ENCODE measurements at places on chromosomes 3 and 15.

GRCh38 chr3:121998030-121998580, 23.9 kb downstream of the ILDR1 start:
- no peak for DNase-seq

DNA sequence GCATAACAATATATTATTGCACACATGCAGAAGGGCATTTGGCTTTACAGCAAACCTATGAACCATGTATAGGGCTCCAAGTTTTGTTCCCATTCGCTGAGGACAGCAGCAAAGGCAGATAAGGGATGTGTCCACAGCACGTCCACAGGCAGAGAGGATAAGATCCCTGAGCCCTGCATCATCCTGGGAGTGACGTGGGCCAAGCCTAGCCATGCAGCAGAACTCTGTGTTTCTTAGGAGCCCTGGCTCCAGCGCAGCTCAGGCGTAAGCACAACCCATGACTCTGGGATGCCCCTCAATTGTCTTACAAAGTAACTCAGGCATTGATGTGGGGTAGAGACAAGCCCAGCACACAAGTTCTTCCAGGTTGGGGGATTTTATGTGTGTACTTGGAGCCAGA, 194.3 kb upstream of the CTDSPL start:
- DNase-seq: no peak

DNA sequence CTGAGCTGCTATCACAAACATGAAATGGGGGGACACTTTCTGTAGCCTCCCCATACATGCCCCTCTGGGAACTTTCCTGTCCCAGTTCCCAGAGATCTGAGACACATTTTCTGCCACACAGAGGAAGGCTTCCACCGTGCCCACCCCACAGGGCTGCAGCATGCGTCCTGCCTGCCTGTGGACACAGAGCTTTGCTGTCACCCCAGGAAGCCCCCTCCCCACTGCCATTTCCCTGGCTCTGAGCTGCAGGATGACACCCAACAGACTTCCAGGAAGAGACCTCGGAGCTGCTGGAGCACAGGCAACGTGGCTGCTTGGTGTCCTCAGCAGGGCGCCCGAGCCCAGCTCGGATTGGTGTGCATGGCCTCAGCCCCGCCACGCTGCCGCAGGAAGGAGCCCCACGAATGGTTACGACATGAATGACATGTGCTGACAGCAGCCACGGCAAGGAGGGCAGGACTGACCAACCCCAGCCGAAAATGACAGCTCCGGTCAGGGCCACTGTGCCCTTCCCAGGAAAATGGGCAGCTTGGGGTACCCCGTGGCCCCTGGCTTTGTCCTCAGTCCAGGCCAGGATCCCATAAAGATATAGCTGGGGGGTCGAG, 81.3 kb downstream of the VGLL4 start:
- DNase-seq: no peak

- no peak for DNase-seq
These were observed 41.1 kb upstream of the MYZAP start for GRCh38 chr15:57550640-57551039.

DNA sequence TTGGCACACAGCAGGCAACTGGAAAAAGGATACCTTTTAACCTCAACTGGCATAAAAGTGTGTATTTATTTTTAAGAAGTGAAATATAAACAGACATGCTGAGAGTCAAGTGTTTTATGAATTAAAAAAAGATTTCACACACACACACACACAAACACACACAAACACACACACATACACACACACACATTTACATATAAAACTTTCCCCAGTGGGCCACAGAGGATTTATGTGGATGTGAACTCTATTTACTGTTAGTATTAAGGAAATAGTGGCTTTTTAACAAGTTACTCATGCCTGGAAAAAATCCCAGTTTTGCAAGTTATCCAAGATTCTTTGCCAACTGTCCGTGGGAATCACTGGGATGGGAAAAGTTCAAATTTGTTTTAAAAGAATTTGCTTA, 725.9 kb upstream of the NR2F2 start:
- DNase-seq: no peak

DNA sequence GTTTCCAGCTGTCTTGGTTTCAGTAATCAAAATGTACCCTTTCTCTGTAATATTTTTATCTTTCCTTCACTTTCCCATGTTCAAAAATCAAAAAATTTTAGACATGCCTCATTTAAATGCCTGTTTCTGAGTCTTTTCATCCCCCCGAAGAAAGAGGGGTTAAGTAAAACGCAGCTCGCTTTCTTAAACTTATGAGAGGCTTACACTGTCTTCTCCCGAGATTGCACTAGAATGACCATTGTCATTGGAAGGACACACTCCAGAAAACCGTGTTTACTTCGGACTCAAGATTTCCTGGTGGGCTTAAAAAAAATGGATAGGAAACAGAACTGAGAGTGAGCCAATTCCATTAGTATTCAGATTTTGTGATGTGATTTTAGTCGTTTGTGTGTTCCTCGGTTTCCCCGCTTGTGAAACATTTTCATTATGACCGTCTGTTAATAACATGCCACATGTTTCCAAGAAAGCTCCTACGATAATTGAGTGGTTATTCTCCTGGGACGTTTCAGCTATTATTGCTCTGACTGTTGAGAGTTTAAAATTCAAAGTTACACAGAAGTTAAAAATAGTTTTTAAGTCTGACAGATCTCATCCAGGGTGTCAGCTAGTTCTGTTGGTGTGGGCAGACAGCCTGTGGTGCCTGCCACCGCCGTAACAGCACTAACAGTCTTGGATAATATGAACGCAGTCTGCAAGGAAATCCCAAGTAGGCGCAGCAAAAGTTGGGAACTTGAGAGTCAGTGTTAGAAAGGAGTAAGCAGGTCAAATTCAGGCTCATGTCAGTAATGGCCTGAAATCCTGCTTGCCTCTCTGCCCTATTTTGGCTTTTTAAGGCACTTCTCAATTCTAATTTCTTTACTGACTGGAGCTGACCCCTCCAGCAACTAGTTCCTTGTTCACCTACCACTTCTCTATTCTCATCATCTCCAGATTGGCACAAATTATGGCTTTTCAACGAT, 1.5 kb downstream of the CRYBG3 start:
- DNase-seq: no peak

GRCh38 chr15:95121191-95121590, 889.8 kb downstream of the MCTP2 start:
- no peak for DNase-seq

DNA sequence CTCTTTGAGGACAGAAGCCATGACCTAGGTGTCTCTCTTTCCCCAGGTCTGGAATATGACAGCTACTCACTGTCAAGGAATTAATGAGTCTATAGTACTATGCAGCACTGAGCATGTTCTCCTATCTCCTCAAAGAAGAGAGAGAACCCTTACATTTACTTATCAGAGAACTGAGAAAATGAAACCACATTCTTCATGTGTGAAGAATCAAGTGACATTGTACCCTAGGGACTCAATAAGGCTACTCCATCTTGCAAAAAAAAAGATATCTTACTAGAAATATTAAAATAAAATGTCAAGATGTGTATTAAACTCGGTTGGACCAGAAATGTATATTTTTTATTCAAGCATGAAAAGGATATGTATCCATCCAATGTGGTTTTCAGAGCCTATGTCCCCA, 133.2 kb upstream of the COL8A1 start:
- no peak for DNase-seq

GRCh38 chr3:95797081-95797480, 1017.3 kb upstream of the EPHA6 start:
- DNase-seq: no peak

GRCh38 chr3:153291059-153291685, 129.1 kb downstream of the RAP2B start:
- DNase-seq: peak; percentile 70

GRCh38 chr3:46298871-46299607, 54.9 kb upstream of the CCR2 start:
- no peak for DNase-seq

- DNase-seq: no peak
These were observed 121.9 kb downstream of the ATP10A start for GRCh38 chr15:25741256-25741580.

- no peak for DNase-seq
These were observed 337.9 kb upstream of the KCNMB2 start for GRCh38 chr3:178198329-178198728.

DNA sequence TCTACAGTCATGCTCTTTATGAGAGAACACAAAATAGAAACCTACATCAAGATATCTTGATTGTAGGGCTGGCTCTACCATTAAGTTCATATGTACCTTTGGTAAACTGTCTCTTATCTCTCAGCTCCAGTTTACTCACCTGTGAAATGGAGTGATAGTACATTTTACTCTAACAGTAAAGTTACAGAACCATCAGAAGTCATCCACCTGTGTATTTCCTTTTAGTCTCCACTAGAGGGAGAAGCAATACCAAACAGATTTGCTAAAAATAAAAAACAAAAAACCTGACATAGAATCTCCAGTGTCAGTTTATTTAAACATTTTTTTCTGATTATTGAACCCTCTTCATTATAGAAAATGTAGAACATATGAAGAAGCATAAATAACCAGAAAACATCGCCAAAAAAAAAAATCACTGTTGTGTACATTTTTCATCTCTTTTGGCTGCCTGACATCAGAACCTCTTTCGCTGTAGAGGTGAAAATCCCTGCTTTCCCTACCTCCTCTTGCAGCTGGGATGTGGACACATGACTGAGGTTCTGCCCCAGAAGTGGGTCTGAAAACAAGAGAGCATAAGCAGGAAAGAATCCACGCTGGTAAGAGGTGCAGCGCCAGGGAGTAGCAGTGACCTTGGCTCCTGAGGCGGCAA, 48.7 kb upstream of the WDR72 start:
- peak; percentile 26 for DNase-seq

- no peak for DNase-seq
These were observed 74.4 kb upstream of the MDFIC2 start for GRCh38 chr3:70386846-70387245.

- DNase-seq: no peak
These were observed 41.9 kb downstream of the CMTM8 start for GRCh38 chr3:32280262-32280910.

DNA sequence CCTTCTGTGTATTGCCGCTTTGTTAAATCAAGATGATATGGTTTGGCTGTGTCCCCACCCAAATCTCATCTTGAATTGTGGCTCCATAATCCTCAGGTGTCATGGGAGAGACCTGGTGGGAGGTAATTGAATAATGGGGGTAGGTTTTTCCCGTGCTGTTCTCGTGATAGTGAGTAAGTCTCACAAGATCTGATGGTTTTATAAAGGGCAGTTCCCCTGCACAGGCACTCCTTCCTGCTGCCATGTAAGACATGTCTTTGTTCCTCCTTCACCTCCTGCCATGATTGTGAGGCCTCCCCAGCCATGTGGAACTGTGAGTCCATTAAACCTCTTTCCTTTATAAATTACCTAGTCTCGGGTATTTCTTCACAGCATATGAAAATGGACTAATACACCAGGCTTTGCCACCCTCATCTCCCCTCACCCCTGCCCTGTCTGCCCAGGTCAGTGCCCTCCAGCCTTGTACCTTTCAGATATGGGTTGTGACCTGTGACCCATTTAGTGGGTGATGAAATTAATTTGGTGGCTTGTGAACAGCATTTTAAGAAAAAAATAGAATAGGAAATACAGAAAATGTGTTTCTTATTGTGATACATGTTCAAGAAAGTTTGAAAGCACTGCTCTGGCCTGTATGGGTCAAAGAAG, 56.1 kb upstream of the MCF2L2 start:
- DNase-seq: no peak

- DNase-seq: no peak
These were observed 119.3 kb downstream of the SMAD6 start for GRCh38 chr15:66821307-66821706.

DNA sequence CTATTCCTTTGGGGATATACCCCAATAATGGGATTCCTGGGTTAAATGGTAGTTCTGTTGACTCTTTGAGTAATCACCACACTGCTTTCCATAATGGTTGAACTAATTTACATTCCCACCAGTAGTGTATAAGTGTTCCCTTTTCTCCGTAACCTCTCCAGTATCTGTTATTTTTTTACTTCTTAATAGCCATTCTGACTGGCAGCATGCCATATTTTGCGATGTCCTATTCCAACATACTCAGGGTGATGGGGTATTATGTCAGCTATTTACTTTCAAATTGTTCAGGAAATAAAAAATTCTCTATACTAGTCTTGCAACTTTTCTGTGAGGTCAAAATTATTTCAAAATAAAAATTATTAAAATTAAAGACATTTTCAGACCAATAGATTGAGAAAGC, 9.1 kb upstream of the PARP14 start:
- DNase-seq: no peak

GRCh38 chr15:25710184-25710583, 152.9 kb downstream of the ATP10A start:
- DNase-seq: no peak

DNA sequence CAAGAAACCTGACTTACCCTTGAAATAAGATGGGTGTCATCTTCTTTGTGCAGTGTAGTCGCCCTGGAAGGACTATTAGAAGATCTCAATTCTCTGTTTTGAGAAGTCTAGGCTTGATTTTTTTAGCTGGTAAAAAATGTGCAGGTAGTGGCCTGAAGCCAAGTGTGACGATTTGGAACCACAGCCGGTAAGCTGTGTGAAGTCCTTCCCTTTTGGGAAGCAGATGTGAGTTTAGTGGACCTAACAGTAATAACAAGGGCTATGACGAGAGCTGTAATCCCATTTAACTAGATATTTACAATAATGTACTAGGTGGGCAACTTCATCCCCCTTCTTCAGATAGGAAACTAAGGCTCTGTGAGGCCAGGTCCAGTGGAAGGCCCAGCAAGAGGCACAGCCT, 81.7 kb upstream of the MYZAP start:
- no peak for DNase-seq

- DNase-seq: no peak
These were observed 41.4 kb downstream of the OSTN start for GRCh38 chr3:191240486-191240885.

DNA sequence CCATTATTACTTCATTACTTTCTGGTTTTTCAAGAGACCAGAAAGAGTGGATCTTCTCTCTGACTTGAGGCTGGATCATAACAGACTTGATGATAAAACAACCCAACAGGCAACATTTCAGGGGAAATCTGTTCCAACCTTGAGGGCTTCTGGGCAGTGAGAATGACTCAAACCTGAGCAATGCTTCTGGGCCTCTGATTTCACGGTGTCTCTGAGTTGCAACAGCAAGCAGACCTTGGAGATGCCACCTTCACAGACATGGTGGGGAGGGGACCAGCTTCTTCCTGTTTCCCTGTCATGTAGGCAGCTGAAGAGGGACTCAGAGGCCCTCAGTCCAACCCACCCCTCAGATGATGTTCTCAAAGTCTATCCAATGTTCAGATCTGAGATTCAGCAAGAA, 104.0 kb downstream of the ABHD5 start:
- DNase-seq: no peak
